Fibroblast of the conjunctiva (primary cell): ENCODE measurements at places on chromosomes 3 and 15.

DNA sequence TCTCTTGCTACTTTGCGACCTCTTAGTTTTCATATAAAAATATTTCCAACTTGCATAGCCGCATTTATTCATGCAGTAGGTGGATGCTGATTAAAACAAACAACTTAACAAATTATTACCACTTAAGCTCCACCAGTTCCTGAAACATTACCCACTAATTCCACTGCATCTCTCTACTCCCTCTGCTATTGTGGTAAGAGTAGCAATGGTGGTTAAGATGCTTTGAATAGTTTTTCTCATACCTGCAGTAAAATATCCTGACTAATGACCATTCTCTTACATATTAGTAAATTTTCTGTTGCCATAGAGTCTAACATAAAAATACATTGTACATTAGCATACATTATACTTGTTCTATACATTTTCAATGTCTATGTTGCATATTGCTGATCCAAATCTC is 397.6 kb upstream of the PLSCR5 start:
- no peak for DNase-seq

DNA sequence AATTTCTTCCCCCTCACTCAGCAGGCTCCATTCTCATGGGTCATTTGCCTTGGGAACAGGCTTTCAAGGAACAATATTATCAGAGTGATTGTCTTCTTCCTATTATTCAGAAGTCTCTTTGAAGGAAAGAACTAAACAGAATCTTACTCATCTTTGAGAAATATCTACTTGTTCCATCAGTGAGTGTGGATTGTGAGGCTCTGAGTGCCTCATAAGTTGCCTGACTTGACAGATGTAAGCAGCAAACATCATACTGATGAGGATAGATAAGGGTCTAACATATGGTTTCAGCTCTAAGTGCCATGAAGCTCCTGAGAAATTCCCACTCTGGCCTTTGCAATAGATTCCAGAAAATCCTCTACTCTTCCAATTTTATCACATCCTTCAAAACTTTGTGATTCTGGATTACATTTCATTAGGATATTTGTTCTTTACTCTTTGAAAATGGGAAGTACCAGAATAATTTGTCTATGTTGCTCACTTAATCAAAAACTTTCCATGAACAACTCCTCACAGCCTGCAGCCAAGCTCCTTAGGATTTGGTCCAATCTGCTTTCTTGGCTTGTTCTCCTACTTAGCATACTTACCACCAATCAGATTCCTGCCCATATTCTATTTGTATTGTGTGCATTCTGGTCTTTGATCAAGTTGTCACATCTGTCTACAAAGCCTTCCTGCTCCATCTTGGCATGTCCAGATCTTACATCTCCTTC is 120.1 kb downstream of the RPL22L1 start:
- DNase-seq: no peak

DNA sequence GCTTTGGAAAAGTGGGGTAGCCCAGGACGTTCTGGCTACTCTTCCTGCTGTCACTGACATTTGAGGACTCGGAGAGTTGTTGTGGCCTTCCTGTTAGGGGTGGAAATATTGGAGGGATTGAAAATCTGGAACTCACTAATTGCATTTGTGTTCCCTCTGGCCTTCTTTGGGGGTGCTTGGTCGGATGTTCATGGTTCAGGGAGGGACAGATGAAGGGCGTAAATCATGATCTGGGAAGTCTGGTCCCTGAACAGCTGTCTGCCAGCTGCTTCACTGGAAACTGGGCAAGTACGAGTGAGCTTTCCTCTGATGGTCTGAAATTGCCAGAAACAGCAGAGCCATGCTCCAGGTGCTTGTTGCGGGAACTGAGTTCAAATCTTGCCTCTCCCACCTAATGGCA is 327.8 kb upstream of the C2CD4B start:
- no peak for DNase-seq

DNA sequence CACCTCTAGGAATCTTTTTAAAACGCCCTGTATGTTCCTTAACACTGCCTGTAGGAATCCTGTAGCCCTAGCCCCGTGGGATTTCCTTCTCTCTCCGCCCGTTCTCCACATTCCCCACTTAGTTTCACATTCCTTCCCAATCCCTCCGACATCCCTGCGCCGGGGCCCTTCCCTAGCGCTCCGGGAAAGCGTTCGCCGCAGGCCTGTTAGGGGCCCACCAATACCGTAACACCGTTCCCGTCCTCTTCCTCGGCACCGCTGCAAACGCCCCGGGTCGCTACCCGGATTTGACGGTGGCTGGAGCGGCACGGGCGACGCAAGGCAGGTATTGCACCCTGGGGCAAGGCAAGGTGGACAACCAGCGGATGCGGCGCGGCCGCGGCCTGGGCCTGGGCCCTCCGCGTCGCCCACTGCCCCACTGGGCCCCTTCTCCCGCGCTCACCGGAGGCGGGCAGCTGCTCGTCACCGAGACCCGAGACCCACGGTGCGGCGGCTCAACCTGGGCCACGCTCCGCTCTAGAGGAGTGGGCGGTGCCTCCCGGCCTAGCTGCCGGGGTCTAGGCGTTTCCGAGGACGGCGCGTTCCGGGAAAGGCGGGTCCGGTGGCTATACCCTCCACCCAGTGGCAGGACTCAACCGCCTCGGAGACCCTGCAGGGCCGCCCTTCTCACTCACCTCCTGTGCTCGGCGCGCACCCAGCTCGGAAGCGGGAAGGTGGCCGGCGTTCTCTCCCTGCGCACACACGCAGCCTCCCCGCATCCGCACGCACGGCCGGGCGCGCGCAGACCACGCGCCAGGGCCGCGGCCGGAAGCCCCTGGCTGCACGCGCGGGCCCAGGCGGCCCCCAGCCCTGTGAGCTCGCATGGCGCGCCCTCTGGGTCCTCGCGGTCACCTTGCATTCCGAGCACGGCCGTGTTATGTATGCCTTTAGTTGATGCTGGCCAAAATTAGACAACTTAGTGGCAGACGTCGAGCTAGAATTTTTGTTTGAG is at the start of gene B3GALNT1:
Gene B3GALNT1 (minus strand): TSS at position 789 of the 991 bp plus-strand sequence. CDS start 18,595 bp downstream, outside the sequence.
- DNase-seq: no peak

DNA sequence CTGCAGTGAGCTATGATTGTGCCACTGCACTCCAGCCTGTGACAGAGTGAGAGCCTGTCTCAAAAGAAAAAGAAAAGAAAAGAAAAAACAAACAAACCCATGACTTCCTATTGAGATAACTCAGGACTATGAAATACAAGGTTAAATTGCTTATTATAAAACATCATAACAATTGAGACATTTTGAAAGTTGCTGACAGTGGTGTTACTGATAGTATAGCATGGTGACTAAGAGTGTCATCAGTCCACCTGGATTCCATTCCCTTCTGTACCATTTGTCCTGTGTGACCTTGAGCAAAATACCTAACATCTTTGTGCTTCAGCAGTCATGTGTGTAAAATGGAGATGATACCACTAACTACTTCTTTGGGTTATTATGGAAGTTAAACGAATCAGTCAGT is 49.1 kb downstream of the ARHGEF26 start:
- DNase-seq: no peak

DNA sequence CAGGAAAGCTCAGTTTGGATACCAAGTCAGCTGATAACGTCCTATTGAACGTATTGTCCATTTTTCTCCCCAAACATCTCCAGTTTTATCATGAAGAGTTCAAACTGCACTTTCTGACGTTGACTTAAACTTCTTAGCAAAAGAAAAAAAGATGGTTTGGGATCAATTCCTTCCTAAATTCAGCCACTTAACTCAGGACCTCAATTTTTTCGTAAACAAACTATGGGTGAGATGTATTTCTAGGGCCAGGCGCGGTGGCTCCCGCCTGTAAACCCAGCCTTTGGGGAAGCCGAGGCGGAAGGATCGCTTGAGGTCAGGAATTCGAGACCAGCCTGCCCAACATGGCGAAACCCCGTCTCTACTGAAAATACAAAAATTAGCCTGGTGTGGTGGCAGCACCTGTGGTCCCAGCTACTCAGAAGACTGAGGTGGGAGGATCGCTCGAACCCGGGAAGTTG is 464 bp upstream of the MRPS25 start:
- no peak for DNase-seq

DNA sequence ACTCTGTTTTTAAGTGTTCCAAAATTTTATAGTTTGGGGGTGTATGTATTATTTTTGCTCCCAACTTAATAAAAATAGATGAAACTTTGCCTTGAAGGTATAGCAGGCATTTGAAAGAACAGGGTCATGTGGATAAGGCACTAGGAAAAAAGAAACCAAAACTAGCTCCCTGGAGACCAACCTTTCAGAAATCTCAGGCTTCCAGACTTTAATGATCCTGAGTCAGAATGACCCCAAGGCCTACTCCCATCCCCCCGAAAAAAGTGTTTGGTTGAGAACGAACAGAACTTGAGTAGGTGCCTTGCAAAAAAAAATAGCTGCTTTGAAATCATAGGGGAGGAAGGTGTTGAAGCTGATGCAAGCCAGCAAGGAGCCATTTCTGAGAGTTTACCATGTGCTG is 309.5 kb downstream of the THSD4 start:
- DNase-seq: no peak

GRCh38 chr3:13273604-13274105 is 146.5 kb downstream of the NUP210 start:
- DNase-seq: no peak

DNA sequence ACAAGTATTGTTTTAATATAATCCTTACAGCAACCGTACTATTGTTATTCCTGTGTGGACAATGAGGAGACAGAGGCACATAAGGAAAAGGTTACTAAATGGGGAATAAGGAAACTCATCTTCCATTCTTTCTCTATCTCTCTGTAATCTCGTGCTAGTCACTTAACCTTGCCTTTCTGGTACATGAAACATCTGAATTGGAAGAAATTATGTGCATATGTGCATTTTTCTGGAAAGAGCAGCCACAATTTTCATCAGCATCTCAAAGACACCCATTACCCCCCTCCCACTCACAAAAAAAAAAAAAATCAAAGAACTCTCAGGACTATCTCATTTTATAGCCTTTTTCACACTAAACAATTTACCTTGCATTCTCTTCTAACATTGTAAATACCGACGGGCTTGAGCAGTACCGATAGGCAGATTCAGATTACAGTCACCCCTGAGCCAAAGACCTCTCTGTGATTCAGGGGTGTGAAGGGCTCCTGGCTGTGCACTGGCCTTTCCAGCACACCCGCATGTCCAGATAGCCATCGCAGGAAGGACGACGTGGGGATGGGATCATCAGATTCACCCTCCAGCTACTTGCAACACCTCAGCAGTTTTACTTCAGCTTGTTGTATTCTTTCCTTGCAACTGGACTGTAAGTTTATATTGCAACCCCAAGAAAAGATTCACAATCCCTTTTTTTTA is 48.1 kb downstream of the CASR start:
- no peak for DNase-seq

DNA sequence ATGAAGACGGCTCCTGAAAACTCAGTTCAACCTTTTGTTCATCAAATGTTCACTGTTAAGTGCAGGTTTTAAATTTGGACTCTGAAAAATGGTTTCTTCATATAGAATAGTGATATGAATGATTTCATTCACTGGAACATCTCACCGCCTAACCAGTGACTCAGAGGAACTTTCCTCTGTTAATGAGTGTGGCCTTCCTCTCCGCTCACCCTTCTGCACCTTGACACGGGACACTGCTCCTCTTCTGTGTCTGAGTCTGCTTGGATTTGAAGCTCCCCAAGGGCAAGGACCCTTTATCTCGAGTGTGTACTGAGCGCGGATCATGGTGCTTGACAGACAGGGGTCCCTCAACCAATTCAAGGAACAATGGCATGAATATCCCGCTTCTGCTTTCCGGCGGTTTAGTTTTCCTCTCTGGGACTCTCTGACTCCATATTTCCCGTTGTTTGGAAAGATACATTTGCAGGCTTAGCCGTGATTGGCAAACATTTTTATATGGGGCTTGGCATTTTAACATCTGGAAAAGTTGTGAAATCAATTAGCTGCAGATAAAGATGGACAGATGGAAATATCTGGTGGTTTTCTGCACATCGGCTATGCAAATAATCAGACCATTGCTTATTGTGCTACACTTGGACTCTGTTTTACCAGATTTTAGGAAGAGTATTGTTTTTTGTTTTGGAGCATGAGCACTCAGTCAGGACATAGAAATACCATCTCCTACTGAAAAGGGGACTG is 20.9 kb downstream of the KBTBD8 start:
- no peak for DNase-seq

GRCh38 chr3:180277041-180277440 is 240.3 kb upstream of the PEX5L start:
- DNase-seq: no peak

- DNase-seq: no peak
Measured at GRCh38 chr15:29316422-29316821, 46.8 kb upstream of the NSMCE3 start.

DNA sequence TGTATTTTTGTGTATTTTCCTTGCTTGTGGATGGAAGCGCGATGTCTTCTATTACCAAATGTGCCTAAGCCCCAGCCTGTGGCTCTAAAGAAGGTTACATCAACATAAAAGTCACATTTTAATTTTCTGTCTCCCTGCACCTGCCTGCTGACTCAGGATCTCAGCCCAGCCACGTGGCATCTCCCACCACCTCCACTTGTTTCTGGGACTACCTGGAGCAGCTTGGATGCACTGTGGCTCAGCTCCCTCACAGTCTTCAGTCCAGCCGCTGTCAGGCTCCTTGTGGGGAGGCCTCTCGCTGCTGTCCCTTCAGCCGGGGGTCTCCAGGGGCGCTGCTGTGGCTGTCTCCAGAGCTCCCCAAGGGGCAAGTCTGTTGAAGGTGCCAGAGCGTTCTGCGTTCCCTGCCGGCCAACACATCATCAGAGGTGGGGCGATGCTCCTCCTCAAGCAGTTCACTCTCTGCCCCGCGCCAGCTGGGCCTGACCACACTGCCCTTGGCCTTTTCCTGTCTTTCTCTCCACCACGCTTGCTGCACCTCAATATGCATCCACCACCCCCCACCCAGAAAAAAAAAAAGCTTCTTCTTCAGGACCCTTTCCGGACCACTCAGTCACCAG is 47.7 kb upstream of the BDH1 start:
- DNase-seq: no peak

GRCh38 chr3:30418443-30418842 is 188.0 kb upstream of the TGFBR2 start:
- no peak for DNase-seq

DNA sequence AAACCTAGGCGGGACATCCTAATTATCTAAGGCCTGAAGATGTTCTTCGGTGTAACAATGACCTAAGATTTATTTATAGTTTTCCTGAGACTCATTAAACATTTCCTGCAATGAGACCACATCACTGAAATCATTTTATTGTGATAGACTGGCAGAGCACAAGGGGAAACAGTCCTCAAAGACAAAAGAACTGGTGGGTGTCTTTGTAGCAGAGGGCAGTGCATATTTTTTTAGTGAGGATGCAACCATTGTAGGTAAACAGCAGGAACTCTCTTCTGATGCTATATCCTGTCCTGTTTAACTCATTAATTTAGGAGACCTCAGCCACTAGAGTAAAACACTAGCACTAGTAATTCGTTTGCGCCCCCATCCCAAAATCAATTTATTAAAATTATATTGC is 100.0 kb downstream of the MAGI1 start:
- no peak for DNase-seq
